ENCODE measurements at places on chromosomes 5 and 9.

DNA sequence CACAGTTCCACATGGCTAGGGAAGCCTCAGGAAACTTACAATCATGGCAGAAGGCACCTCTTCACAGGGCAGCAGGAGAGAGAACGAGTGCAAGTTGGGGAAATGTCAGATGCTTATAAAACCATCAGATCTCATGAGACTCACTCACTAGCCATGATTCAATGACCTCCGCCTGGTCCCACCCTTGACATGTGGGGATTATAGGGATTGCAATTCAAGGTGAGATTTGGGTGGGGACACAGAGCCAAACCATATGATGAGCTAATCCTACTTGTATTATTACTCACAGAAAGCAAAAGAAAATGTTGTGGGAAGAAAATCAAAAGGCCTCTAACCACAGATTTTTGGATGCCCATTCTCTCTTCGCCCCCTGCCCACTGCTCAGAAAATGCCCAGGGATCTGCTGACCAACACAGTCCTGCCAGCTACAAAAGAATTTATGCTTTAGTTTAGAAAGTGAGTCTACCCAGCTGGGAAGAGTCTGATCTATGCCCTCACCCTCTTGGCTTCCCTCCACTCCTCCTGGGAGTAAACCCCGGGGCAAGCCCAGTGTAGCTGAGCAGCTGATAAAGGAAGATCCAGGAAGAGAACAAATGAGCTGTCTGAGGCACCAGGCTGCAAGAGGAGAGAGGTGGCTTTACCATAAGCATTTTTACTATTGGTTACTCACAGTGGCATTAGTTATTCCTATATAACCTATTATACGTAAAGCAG, 53.1 kb downstream of the RNF130 start:
- no peak for DNase-seq

DNA sequence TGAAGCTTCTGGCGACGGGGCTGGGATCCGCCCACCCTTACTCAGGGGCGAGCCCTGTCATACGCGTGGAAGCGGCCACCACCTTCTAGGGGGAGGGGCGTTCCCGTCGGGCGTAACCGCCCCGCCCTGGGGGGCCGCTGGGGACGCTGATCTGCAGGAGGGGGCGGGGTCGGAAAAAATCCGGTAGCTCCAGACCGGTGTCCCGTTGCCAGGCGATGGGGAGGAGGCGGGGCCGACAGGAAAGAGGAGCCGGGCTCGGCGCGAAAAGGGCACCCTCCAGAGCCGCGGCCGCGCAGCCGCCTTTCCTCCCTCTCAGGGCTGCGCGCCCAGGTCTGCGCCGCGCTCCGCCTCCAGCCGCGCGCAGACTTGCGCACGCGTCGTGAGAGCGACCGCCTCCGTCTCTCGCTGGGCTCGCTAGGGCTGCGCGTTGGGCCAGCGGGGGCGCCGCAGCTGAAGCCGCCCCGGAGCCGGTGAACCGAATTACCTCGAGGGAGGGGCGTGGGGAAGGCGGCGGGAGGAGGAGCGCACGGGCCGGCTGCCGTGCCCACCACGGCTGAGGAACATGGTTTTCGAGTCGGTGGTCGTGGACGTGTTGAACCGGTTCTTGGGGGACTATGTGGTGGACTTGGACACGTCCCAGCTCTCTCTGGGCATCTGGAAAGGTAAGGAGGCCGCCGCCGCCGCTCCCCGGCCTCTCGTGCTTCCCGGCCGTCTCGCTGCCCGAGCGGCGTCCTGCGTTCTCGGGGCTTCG, at the start of gene VPS13A:
VPS13A (plus strand) TSS at position 392 of the 751 bp plus-strand sequence; CDS start at position 563, 171 bp downstream.
- peak; percentile 97 for DNase-seq

DNA sequence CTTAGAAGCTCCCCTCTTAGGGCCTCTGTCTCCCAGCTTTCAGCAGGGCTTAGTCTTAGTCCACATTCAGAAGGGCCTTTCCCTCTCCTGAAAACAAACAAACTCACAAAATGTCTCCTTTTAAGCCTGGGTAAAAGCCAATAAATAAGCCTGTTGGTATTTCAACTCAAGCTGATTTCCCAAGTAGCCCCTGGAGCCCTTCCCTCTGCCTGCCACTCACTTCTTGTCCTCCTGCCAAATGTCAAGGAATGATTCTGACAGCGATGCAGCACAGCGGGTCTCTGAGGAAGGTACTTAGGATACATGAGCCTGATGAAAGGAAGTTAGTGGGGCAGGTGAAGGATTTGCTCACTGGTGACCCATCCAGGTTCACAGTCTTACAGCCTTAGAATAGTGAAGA, 210.5 kb downstream of the PJA2 start:
- no peak for DNase-seq

DNA sequence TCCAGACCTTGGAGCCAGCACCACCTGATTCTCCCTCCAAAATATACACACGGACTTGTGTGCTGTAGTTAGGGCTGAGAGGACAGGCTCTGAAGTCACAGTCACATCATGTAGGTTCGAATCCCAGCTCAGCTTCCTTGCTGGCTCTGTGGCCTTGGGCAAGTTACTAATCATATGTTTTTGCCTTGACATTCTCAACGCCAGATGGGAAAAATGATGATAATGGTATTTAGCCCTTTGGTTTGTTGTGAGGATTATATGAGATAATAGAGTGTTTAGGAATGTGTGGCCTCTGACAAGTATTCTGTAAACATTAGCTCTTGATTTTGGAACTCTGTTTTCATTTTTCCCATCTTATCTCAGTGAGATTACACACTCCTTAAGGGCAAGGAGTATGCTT, 72.5 kb downstream of the PLAC8L1 start:
- DNase-seq = no peak

DNA sequence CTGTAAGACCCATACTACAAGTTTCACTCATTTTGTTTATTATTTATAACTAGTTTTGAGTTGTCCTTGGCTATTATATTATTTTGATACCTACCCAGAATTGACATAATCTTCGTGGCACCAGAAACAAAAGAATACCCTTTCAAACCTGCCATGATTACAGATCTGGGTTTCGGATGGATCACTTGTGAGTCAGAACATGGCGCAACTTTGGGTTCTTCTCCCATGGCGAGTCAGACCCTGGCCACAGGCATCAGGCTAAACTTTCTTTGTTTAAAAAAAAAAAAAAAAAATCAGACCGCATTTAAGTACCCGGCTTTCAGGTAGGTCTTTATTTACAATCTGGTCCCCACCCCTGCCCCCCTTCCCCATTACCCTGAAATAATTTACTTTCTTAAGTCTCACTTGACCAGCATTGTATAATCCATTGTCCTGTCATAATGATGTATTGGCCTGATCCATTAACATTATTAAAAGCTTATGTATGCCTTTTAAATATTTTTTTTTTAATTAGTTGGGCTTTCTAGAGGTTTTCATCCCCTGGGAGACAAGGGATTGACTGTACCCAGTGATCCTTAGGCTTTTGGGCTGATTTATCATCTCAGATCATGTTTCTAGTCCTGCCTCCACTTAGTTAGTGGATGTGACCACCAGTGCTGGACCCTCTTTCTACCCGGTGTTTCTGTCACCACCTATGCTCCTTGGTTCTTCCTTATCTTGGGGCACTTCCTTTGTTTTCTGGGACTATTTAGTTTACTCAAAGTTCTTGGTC, 43.9 kb downstream of the F2RL2 start:
- no peak for DNase-seq

DNA sequence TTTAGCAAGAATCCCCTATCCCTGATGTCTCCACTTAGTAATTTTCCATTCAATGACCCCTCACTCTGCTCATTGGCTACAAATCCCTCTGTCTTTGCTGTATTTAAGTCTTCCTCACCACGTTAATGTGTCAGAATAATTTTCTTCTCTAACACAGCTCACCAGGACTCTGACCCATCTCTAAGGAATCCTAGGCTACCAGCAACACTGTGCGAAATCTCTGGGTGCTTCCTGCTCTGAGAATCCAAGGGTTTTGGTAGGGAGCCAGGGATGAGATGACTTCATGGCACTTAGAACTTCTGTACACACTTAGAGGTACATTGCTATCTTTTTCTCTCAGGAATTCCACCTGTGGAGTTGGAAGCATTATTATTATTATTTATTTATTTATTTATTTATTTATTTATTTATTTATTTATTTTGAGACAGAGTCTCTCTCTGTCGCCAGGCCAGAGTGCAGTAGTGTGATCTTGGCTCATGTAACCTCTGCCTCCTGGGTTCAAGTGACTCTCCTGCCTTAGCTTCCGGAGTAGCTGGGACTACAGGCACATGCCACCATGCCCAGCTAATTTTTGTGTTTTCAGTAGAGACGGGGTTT, 53.5 kb downstream of the FOXI1 start:
- DNase-seq = no peak

DNA sequence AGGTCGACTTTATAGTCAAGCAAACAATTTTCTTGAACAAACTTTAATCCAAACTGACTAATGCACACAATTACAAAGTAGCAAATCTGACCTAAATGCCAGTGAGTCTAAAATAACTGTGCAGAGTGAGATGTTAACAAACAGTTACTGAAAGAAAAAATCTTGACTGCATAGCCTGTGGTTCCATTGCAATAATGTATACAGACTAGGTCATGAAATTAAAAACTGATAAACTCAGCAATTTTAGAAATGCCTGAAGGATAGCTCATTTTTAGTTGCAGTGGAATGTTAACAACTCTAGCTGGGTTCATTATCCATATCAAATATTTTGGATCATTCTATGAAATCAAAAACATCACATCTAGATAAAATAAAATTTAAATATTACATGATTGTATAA, 73.4 kb upstream of the CDH12 start:
- DNase-seq = no peak

DNA sequence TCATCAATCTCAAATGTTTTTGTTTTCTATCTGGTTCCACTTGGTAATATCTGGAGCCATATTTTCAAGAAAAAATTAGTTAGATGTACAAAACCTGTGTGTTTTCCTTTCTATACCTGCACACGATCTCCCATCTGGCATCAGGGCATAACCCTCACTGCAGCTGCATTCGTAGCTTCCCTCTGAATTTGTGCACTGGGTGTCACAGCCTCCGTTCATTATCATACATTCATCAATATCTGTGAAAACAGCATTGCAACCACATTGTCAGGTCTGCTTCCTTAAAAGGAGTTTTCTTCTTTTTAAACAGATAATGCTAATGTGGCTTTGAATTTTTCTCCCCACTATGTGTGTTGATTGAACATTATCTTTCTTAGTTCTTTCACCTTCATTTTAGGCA, 202.7 kb downstream of the FBN2 start:
- DNase-seq = no peak

DNA sequence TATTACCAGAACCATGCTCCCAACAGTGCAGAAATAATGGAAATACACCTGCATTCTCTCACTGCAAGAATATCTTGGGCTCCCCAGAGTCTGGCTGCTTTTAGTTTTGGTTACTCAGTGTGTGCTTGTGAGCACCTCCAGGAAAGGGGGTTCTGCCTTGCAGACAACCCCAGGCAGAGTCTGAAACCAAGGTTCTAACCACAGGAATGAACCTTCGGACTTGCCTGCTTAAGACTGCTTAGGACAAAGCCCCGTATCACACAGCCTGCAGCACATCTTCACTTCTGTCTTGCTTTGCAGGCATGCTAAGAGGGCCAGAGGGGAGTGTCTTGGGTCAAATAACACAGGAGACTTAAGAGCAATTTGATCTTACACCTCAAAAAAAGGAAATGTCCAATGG, 94.8 kb upstream of the SPATA31C2 start:
- no peak for DNase-seq

GRCh38 chr5:75330404-75330803, 6.6 kb upstream of the HMGCR start:
- DNase-seq = no peak

GRCh38 chr5:93438124-93438523, 142.9 kb downstream of the NR2F1-AS1 start:
- DNase-seq = no peak

GRCh38 chr5:41722359-41722950, 147.8 kb downstream of the OXCT1 start:
- no peak for DNase-seq

DNA sequence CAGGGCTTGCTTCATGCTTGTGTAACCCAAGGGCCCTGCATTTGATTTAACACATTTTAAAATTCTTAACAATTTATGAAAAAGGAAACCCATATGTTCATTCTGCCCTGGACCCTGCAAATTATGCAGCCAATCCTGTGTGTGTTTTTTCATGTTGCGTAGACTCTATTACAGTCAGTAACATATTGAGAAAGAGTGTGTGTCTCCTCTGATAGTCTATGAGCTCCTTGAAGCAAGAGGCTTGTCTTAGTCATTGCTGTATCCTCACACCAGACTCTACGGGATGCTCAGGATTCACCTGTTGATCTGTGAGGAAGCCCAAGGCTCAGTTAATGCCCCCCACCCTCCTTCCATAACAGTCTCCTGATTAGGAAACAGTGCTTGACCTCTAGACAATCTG, 177.3 kb upstream of the DMAC1 start:
- no peak for DNase-seq

- no peak for DNase-seq
Observed at GRCh38 chr9:125262294-125262991, 817 bp downstream of the GAPVD1 start.

DNA sequence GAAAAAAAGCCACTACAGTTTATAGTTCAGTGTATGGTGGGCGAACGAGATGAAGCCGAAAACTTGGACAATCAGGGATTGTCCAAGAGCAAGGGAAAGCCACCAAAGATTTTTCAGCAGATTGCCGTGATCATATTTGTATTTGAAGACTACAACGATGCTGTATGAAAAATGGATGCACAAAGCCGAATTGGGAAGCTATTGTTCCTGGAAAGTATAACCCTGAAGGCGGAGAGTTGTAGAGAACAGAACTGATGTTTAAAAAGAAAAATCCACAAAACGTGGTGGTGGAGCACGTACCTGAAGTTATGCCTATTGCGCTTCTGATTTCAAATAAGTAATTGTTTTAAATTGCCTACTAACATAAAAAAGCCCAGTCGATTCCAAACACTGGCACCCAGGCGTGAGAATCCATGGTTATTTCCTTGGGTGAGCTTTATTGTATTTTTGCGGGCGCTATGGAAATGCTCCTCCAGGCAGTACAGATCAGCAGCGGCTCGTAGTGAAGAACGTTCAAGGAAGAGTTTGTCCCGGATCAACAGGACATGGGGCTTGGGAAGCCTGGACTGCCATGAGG, 772 bp upstream of the TARS1 start:
- no peak for DNase-seq

- no peak for DNase-seq
Observed at GRCh38 chr5:144504929-144505577, 334.4 kb downstream of the KCTD16 start.

DNA sequence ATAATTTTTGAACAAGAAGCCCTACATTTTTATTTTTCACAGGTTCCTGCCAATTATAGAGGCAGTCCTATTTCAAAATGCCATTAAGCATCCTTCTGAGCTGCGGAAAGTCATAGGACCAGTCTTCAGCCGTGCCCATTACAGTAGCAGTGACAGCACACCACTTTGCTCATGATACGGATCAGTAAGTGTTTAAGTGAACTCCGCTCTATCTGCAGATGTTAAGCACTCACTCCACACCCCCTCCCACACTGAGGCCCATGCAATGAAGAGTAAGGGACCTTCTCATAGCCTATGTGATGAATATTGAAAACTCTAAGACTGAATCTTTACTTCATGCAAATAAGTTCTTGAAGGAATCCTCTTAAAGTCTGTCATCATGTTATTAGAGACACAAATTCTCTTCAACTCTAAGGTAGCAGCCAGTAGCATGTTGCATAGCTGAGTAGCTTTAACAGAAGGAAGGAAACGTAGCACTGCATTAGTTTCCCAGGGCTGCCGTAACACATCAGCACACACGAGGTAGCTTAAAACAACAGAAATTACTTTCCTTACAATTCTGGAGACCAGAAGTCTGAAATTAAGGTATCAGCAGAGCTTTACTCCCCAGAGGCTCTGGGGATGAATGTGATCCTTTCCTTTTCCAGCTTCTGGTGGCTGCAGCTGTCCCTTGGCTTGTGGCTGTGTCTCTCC, 20.3 kb upstream of the TAF11L2 start:
- no peak for DNase-seq

GRCh38 chr9:111662576-111663300, 1.3 kb downstream of the GNG10 start:
- no peak for DNase-seq
